Memory B cell (primary cell): ENCODE measurements at places on chromosomes 4 and X.
A peak's percentile ranks its signal among the peaks of the same experiment; 100 is the strongest.

GRCh38 chr4:76489686-76490161 is 54.7 kb downstream of the SHROOM3 start:
- H3K27ac ChIP-seq, result no peak overlapping the region
- H3K36me3 ChIP-seq, result peaks cover 1% of the 10 kb centered on the region
- H3K27me3 ChIP-seq, result peaks cover 2% of the 10 kb centered on the region
- H3K4me3 ChIP-seq, result no peak overlapping the region

GRCh38 chr4:19194672-19195071 is 1057.0 kb upstream of the SLIT2 start:
- no peak for DNase-seq
- H3K4me1 ChIP-seq, result no peaks in the 10 kb centered on the region
- H3K27me3 ChIP-seq, result no peaks in the 10 kb centered on the region
- H3K36me3 ChIP-seq, result no peaks in the 10 kb centered on the region
- H3K4me3 ChIP-seq, result no peak overlapping the region

GRCh38 chrX:129572422-129572821 is 32.4 kb downstream of the OCRL start:
- peaks cover 2% of the 10 kb centered on the region for H3K4me1 ChIP-seq
- no peak overlapping the region for H3K4me3 ChIP-seq
- peaks cover 23% of the 10 kb centered on the region for H3K36me3 ChIP-seq
- no peak overlapping the region for H3K27ac ChIP-seq
- DNase-seq, result no peak

- H3K27me3 ChIP-seq, result no peaks in the 10 kb centered on the region
- H3K4me1 ChIP-seq, result peaks cover 20% of the 10 kb centered on the region
- H3K4me3 ChIP-seq, result peak overlapping the region; percentile 94
- no peak for DNase-seq
- H3K27ac ChIP-seq, result peak overlapping the region; percentile 90
Observed at GRCh38 chr4:88524171-88524570, 595 bp upstream of the PYURF start.

DNA sequence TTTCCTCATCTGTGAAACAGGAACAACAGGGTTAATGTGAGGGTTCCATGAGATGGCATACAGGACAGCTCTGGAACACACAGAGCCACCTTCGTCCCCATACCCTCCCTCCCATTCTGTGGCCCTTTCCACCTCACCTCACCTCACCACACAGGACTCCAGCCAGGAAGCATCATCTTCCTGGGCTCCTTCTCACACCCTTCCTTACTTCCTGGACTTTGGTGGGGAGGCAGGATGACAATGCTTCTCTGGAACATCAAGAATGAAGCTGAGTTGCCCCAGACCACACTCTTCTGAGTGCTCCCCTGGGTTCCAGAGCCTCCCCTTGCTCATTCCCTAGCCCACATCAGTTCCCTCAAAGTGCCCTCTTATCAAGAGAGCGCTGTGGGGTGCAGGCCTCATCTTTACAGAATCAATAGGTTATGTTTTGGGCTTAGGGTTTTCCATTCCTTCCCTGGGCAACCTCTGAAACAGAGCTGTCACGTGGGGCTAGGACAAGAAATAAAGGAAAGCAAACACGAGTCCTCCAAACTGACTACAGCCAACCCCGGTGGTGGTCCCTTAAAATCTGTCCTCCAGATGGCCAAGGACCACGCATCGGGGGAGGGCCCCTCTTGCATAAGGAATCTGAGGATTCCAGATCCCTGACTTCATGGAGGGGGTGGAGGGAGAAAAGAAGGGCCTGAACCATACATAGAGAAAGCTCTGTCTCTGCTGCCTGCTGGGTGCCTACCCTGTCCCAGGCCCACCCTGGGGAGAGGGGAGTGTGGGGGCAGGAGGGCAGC is 74.4 kb upstream of the ATP6AP2 start:
- H3K36me3 ChIP-seq, result no peaks in the 10 kb centered on the region
- H3K27me3 ChIP-seq, result peaks cover 8% of the 10 kb centered on the region
- no peak for DNase-seq
- no peak overlapping the region for H3K27ac ChIP-seq
- no peaks in the 10 kb centered on the region for H3K4me1 ChIP-seq

GRCh38 chrX:43644124-43644701 is 11.9 kb upstream of the MAOA start:
- H3K4me3 ChIP-seq, result no peak overlapping the region
- H3K27ac ChIP-seq, result no peak overlapping the region
- H3K36me3 ChIP-seq, result no peaks in the 10 kb centered on the region
- H3K4me1 ChIP-seq, result peaks cover 4% of the 10 kb centered on the region

- no peak overlapping the region for H3K4me3 ChIP-seq
- no peak overlapping the region for H3K27ac ChIP-seq
- H3K36me3 ChIP-seq, result peaks cover 19% of the 10 kb centered on the region
- no peak for DNase-seq
- H3K4me1 ChIP-seq, result no peaks in the 10 kb centered on the region
Observed at GRCh38 chr4:13289391-13289790, 194.7 kb downstream of the RAB28 start.

- H3K4me3 ChIP-seq, result no peak overlapping the region
- no peaks in the 10 kb centered on the region for H3K4me1 ChIP-seq
- peaks cover 3% of the 10 kb centered on the region for H3K27me3 ChIP-seq
- no peak overlapping the region for H3K27ac ChIP-seq
- H3K36me3 ChIP-seq, result no peaks in the 10 kb centered on the region
Observed at GRCh38 chrX:50407976-50408375, 62.6 kb downstream of the DGKK start.

DNA sequence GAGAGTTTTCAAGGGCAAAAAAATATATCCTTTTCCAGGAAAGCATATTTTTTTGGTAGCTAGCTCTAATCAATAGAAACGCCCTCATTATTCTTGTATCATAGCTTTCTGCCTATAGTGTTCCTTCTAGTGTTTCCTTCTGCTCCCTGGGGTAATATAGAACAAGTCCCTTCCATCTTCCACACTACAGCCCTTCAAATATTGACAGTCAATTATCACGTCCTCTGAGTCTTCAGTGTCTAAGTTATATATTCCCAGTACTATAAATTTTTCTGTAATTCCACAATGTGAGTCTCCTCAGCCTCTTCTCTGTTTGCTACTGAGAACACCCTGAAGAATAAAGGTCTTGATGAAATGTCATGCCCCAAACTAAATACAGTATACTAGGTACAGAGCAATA is 1088.0 kb upstream of the PCDH7 start:
- H3K27me3 ChIP-seq, result no peaks in the 10 kb centered on the region
- no peak overlapping the region for H3K27ac ChIP-seq
- no peaks in the 10 kb centered on the region for H3K4me1 ChIP-seq
- no peak for DNase-seq
- H3K4me3 ChIP-seq, result no peak overlapping the region

- DNase-seq, result no peak
- H3K4me3 ChIP-seq, result no peak overlapping the region
- peaks cover 8% of the 10 kb centered on the region for H3K27me3 ChIP-seq
- no peaks in the 10 kb centered on the region for H3K36me3 ChIP-seq
- H3K4me1 ChIP-seq, result peaks cover 4% of the 10 kb centered on the region
Observed at GRCh38 chrX:49754233-49754857, 58.6 kb upstream of the PAGE1 start.

GRCh38 chrX:123263270-123263669 is 79.2 kb downstream of the GRIA3 start:
- H3K36me3 ChIP-seq, result no peaks in the 10 kb centered on the region
- no peak overlapping the region for H3K27ac ChIP-seq
- DNase-seq, result no peak
- no peaks in the 10 kb centered on the region for H3K27me3 ChIP-seq

DNA sequence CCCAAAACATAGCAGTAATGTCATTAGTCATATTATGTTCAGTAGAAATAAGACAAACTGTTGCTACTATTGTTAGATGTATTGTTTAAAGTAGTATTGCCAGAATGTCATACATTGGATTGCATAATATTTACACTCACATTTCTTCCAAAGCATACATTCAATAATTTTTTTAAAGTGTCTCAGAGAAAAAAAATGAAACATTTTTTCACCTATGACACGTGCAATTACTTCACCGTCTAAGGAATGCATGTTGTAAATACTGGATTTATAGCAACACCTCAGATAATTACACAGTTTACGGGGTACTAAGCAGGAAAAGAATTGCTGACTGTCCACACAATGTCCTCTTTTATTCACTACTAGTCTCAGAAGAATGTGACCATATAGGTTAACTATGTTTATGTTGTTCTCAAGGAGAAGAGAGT is 162.1 kb downstream of the PCDH18 start:
- no peak overlapping the region for H3K27ac ChIP-seq
- DNase-seq, result no peak
- no peaks in the 10 kb centered on the region for H3K4me1 ChIP-seq
- no peaks in the 10 kb centered on the region for H3K27me3 ChIP-seq

DNA sequence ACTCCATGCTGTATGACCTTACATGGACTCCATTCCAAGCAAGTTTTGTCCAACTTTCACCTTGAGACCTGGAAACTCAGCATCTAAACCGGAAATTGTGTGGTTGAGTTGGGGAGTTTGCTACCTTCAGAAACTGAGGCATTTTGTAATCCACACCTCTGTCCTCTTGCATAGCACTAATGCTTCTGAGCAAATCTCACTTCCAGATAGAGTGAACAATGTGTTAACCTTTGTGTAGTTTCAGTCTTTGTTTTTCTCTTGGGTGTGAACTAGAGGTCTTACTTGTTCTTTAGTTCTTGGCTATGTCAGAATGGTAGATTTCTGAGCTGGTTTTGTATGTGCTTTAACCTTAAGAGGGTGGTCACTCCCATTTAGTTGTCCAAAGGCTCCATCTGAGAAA is 48.1 kb upstream of the TCEAL2 start:
- H3K4me3 ChIP-seq, result no peak overlapping the region
- H3K36me3 ChIP-seq, result no peaks in the 10 kb centered on the region
- no peaks in the 10 kb centered on the region for H3K4me1 ChIP-seq
- no peak for DNase-seq

GRCh38 chrX:154025230-154025629 is 5.5 kb upstream of the IRAK1 start:
- no peaks in the 10 kb centered on the region for H3K27me3 ChIP-seq
- no peak overlapping the region for H3K27ac ChIP-seq
- DNase-seq, result no peak
